HS-27A (cell line): ENCODE measurements at places on chromosomes 1 and 21.
A peak's percentile ranks its signal among the peaks of the same experiment; 100 is the strongest.

DNA sequence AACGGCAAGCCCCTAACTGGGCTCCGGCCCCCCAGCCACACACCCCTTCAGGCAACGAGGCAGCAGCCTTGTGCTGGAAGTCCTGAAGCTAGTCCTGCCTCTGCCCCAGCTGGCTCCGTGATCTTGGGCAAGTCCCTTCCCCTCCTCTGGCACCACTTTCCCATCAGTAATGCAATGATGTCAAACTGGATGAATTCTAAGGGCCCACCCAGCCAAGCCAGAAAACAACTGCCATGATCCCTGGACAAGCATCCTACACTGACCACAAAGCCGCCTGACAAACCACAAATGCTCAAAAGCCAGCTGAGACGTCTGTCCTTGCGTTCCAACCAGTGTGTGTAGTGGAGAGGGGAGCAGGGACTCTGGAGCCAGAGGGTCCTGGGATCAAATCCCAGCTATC is 26.8 kb downstream of the IFFO2 start:
- no peak for DNase-seq

DNA sequence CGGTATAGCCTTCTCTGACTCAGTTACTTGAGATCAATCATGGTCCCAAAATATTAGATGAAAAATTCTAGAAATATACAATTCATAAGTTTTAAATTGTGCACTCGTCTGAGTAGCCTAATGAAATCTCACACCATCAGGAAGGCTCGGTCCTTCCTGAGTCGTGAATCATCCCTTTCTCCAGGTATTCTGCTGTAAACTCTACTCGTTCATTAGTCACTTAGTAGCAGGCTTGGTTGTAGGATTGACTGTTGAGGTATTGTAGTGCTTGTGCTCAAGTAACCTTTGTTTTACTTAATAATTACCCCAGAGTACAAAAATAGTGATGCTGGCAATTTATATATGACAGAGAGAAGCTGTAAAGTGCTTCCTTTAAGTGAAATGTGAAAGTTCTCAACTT is 238.7 kb downstream of the OLFM3 start:
- no peak for DNase-seq

DNA sequence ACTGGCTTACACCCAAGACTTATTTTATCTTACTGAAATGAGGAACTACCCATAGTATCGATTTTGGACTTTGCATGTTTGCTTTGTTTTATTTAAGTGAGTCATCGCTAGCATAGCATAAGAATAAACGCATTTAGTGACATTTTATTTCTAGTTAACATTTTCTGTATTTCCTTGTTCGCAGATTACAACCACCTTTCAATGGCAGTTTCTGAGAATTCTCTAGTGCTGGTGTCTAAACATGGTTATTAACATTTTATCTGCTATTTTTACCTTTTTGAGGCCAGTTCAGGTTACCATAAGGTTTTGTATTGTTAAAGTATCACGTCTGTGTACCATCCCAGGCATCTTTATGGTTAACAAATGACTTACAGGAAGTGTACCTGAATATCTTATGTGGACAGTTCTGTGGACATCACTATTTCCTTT is 24.5 kb downstream of the EEIG2 start:
- no peak for DNase-seq

DNA sequence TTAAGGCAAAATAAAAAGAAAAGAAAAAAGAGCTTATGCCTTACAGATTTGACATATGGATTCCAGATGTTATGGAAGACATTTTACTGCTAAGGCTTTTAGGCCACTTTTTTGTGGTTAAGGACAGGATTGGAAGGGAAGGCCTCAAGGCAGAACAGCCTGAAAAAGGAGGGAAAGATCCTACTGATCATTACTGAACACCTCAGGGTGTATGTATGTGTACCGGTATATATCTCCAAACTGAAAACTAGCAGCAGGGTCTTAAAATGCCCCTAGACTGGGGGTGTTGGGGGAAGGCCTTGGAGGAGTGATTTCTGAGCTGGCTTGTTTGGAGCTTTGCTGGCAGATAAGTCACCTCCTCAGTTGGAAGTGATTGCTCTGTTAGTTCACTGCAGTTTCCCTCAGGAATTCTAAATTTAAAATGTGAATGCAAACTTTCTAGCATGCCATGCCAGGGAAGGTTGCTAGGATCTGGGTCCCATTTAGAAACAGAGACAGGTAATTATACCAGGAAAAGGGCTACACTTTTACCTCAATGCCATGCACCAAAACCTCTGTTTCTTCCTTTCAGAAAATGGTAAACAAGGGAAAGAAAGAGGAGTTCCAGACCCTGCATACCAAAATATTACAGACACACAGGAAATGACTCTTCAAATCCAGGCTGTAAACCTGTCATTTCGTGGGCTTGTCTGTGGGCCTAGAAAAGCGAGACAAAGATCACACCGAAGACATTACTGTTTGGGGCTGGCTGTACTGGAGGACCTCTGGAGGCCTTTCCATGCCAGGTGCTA is 15.0 kb downstream of the C1orf52 start:
- DNase-seq, result no peak

- no peak for DNase-seq
These were observed 12.9 kb upstream of the KCNJ15 start for GRCh38 chr21:38243732-38244406.

DNA sequence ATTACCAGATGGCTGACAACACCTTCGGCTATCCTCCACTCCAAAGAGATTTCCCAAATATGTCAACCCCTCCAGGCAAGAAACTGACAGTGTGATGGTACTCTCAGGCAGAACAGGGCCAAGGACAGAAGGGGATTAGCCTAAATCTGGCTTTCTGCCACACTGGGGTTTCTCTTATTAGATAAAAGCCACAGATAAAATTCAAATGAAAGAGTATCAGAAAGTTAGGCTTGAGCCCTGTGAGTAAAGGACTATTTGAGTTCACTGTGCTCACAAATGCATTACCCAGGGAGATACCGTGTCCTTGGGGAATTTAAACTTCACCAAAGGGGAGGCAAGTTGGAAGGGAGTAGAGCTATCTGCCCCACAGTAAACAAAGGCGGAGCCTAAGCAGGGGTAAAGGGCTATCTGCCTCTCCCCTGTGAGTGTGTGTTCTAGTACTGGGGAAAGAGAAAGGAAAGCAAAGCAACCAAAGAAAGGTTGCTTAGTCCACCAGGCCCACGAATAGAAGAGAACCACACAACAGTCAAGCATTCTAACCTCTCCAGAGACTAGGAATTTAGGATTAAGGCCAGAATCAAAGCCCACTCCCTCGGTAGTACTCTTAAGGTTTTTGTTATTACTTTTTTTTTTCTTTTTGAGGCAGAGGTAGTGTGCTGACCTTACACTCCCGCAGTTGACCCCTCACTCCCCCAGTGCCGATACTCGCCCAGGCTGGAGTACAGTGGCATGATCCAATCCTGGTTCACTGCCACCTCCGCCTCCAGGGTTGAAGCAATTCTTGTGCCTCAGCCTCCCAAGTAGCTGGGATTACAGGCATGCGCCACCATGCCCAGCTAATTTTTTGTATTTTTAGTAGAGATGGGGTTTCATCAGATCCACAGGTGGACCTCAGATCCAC is 12.7 kb downstream of the TPM3 start:
- no peak for DNase-seq

DNA sequence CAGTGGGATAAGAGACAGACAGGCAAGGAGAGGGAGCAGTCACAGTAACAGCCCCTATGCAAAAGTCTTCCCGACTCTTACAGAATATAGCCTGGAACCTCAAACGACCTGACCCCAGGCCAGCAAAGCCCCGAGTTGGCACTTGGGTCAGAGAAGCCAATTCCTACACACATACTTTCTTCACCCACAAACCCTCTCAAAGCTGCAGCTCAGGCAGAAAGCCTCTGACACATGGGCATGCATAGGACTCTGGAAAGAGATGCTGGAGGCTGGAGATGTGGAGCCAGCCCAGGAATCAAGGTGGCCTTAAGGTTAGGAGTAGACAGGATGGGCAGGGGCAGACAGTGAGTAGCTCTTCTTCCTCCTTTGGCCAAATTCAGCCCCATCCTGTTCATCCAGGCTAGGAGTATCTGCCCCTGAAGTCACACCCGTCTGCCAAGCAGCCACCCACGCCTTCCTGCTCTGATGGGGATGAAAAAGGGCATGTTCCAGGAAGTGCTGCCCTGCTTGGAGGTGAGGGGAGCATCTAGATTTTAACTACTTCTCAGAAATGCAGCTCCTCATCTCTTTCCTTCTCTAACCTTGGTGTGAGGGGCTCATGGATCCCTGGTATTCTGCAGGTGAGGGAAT is 7.8 kb downstream of the SLC41A1 start:
- DNase-seq, result no peak

DNA sequence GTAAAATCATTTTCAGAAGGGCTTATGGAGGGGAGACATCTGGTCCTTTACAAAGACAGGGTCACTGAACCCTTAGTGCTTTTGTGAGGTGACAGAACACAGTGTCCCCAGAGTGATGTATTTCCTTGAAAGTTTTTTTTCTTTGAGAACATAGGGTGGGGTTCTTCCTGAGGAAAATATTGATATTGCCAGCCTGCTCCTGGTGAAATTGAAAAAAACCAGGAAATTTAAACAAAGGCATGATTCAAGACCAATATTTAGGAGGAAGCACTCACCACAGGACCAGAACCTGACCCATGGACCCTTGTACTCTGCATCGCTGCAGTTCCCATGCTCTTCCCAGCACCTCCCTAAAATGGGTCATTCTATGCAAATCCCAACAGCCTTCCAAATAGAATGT is 63.7 kb downstream of the ST6GALNAC3 start:
- DNase-seq, result no peak

- peak; percentile 95 for DNase-seq
These were observed 3.2 kb upstream of the QSOX1 start for GRCh38 chr1:180151508-180151907.

- no peak for DNase-seq
These were observed 1.1 kb upstream of the RCSD1 start for GRCh38 chr1:167628741-167629515.

DNA sequence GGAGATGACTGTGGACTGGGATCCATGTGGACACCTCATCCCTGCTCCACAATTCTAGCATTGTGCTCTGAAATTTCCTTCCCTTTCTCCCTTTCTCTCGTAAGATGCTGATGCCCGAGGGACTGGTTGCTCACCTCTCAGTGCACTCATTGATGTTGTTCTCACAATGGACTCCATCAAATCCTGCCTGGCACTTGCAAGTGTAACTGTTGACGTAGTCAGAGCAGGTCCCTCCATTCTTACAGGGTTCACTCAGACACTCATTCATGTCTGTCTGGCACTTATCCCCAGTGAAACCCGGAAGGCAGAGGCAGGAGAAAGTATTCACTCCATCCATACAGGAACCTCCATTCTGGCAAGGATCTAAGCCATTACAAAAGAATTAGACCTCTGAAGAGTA is 45.1 kb upstream of the ADAM30 start:
- no peak for DNase-seq

GRCh38 chr21:41974752-41975053 is 20.9 kb upstream of the C2CD2 start:
- DNase-seq, result no peak

DNA sequence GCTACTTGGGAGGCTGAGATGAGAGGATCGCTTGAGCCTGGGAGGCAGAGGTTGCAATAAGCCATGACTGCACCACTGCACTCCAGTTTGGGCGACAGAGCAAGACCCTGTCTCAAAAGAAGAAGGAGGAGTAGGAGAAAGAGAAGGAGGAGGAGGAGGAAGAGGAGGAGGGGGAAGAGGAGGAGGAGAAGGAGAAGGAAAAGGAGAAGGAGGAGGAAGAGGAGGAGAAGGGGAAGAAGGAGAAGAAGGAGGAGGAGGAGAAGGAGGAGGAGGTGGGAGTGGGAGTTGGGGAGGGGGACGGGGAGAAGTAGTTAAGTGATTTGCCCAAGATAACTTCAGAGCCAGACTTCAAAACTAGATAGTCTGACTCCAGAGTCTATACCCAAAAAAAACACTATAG is 55.5 kb upstream of the FOXD3 start:
- DNase-seq, result no peak

- no peak for DNase-seq
These were observed 15.8 kb downstream of the SNX7 start for GRCh38 chr1:98677288-98677687.

DNA sequence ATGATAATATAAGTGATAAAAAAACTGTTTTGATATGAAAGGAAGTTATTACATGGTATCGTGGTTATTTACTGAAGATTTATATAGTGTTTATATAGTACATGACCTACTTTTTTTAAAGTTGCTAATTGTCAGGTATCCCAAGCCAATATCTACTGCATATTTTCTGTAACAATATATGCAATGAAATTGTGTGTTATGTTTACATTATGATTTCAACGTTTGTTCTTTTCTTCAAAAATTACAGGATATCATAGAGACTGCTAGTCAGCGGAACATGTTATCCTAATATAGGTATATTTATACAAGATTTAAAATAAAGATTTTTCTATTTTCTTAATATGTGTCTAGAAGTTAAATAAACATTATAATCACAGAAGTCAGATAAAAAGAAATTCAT is 167.5 kb upstream of the DPYD start:
- DNase-seq, result no peak

DNA sequence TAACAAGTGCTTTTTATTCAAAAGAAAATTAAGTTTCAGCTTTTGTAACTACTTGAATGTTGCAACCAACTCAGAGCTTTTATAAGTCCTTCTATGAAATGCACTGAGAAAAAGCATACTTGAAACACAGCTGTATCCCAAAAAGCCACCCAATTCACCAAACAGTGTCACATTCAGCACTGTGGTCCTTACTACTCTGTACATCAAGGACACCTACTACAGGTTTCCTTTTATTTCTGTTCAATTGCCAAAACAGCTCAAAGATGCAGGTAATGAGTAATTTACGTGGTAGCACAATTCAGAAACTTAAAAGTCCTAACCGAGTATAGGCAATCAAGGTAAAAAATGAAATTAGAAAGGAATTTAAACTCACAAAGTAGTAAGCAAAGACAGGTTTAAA is 2.5 kb downstream of the EIF4G3 start:
- no peak for DNase-seq

- DNase-seq, result no peak
These were observed 60.7 kb upstream of the BTG3 start for GRCh38 chr21:17673261-17674020.

DNA sequence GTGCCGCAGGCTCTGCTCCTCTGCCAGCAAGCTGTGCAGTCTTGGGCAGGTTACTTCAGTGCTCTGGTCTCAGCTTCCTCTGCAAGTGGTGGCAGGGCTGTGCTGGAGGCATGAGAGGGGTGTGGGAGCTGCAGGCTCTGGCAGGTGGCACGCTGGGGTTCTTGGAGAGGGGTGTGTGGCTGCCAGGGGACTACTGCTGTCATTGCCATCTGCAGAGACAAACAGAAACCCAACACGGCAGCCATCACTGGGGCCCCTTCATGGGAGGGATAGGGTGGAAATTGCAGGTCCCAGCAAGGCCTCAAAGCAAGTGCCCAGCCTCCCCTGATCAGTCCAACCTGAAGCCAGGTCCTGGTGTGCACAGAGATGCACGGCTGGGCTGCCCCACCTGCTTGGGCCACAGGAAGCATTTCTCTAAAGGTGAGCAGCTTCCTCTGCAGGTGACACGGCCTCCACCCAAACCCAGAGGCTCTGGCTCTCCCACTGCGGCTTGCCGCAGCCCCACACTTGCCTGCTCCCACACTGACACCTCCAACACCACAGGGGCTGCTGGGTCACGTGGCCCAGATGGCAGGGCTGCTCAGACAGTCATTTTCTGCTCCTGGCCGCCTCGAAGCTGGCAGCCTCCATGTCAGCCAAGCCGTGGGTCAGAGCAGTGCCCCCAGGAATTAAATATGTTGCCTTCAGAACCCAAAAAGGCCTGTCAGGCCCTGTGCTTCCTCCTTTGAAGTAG is 4.1 kb upstream of the COL6A2 start:
- no peak for DNase-seq
